ENCODE measurements at places on chromosomes 12 and 14.

DNA sequence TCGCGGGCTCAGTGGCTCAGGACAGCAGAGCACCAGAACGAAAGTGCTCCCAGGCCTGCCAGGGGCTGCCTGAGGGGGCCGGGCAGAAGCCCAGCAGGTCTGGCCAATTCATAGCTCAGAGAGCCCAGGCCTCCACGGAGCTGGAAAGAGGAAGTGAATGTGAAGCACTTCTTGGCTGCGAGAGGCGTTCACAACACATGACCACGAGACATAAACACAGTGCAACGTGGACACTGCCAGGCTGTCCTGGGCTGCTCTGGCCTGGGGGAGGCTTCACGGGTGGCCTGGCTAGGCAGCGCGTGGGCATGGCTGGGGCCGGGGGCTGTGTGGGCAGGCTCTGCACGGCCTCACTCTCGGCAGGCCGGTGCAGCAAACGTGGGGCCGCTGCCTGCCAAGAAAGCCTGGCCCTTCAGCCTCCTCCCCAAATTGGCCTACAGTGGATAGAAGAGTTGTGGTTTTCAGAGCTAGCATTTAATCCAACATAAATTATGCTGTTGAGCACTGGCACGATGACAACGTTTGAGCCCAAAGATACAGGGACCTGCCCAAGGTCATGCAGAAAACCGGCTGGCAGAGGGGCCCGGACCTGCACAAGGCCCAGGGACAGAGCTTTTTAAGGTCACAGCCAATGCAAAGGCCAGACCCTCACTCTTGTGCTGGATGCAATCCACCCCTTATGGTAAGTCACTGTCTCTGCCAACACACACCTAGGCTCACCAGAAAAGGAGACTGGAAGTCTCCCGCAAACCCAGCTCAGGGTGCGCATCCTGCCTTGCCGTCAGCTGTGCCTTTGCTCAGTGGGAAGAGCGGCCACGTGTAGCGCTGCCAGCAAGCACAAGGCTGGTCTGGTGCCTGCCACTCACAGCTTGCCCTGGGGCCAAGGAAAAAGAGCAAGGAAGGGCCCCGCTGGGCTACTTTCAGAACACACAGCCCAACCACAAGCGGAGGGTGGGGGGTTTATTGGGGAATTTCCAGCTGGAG lies 8.6 kb downstream of the SLC25A29 start:
- DNase-seq: no peak

DNA sequence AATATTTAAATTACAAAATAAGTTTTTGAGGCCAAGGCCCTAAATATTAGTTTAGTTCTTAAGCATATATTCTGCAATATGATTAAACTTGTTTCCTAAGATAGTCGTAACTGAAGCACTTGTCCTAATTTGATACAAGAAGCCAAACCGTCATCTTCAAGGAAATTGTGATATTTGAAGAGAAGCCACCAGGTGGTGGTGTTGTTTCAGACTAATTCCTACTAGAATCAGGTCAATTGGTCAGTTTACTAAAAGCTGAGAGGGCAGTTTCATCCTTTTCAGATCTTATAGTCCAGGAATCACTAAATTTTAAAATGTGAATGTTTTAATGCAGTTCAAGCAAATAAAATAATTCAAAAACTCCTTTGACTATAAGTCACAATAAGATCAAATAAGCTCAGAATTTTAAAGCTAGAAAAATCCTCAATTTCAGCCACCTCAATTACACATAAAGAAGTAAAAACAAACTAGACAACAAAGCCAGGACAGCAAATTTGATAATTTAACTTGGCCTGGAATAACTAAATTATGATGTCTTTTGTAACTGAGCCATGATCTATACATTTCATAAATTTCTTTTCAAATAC lies 7.1 kb upstream of the ARL1 start:
- DNase-seq: no peak

DNA sequence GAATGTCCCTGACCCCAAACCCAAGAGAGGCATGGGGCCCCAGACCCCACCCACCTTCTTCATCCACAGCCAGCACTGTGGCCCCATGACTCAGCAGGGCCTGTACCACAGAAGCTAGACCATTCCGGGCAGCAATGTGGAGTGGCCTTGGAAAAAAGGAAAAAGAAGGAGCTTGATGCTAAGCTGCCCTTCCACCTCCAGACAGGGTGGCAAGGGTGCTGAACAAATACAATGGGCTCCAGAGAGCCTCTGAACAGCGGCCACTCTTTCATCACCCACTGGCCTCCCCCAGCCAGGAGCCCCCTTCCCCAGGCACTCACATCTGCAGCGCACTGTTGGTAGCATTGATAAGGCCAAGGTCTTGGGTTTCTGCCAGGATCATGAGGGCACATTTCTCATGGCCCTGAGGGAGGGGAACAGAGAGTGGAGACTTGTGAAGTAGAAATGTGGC lies 13.9 kb downstream of the SLC39A5 start:
- DNase-seq: no peak

DNA sequence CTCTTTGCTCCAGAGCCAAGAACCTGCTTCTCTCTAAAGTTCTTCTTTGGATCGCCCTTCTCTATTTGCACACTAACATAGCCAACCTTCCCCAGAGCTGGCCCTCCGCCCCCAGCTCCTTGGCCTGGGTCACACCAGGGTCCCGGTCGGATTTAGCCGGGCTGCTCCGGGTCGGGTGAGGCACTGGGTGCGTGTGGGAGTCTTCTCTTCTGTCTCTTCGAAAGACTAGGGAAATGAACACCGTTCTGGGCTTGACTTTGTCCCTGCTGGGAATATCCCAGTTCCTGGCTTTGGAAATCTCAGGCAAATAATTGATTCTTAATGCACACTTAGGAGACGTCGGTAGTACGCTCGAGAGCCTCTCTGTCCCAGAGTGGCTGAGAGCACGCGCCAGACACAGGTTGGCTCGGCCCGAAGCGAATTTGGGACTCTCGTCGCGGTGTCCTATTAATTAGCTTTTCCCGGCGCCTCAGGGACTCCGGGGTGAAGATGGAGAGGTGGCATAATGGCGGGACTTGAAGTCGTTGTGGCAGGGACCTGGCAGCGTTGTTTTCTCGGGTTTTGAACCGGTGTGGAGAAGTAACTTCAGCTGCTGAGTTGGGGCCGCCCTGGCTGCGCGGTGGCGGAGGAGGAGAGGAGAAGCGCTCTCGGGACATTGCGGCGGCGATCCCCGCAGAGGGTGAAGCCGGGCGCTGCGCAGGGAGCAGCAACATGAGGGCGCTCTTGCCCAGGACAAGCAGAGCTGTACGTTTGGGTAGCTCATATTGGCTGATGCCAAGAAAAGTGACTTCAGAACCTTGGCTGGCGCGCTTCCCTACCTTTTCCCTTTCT lies 7.5 kb downstream of the FOXG1 start:
- DNase-seq: no peak
